ENCODE measurements at places on chromosomes 6 and 20.

GRCh38 chr20:48841196-48841874, 13.5 kb upstream of the PREX1 start:
- no peak for DNase-seq

GRCh38 chr6:53815381-53816119, 20.7 kb downstream of the LRRC1 start:
- no peak for DNase-seq

- DNase-seq, result no peak
Observed at GRCh38 chr6:72709431-72709830, 87.6 kb downstream of the KCNQ5 start.

GRCh38 chr6:17948725-17949124, 38.7 kb downstream of the KIF13A start:
- DNase-seq, result no peak

GRCh38 chr6:22372922-22373321, 76.1 kb upstream of the PRL start:
- no peak for DNase-seq

DNA sequence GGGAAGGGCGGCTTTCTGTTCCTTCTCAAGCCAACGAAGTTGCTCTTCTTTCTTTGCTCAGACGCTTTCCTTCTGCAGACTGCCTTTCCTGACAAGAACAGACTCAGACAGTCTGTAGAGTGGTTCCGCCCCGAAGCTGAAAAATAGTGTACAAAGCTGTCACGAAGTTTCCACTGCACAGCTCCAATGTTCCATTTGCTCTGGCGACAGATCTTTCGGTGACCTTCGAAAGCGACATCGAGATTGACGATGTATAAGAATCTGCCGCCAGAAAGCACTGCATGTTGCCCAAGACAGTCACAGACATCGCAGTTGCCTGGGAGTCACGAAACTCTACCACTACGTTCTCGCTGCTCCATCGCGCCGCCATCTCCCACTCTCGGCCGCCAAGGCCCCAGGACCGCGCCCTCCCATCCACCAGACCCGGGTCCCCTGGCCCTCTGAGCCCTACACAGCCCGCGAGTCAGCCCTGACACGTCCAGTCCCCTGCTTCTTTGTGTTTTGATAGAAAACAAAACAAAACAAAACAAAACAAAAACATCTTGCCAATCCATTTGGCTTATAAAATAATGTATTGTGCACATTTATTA, 42.1 kb upstream of the ZNF184 start:
- no peak for DNase-seq

- DNase-seq, result no peak
Observed at GRCh38 chr6:20911712-20912111, 377.5 kb downstream of the CDKAL1 start.

DNA sequence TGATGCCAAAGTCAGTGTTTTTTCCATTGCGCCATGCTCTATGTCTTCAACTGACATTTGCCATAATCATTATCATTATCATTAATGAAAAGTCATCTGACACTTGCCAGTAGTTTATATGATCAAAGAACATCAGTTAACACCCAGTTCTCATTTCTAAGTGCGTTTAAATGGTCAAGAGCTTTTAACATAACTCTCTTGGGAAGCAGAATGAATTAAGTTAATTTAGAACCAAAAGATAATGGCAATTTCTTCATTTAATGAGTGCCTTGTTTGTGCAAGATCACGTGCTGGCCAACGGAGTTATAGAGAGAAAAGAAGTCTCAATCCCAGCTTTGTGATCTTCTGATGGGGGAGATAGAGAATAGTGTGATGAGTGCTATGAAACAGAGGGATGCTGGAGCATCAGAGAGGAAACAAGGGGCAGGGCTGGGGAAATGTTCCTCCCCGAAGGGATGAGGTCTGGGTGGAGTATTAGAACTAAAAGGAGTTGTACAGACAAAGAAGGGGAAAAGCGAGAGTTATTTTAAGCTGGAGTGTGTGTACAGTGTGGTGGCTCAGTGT, 20.3 kb downstream of the ANKS1A start:
- no peak for DNase-seq

DNA sequence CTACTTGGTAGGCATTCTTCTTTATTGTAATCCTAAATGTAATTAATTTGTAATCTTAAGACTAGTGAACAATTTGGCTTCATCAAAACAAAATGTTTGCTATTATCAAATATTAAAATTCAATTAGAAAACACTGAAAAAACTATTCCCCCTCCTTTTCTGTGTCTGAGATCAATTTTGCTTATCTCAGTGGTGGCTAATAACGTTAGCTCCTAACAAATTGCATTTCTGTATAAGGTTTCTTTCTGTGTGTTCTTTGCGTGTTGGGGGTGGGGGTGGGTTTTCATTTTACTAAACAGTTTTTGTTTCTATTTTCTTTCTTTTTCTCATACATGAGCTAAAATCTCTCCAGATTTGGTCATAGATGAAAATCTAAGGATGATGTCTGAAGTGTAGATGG, 54.0 kb upstream of the EYA4 start:
- DNase-seq, result no peak

DNA sequence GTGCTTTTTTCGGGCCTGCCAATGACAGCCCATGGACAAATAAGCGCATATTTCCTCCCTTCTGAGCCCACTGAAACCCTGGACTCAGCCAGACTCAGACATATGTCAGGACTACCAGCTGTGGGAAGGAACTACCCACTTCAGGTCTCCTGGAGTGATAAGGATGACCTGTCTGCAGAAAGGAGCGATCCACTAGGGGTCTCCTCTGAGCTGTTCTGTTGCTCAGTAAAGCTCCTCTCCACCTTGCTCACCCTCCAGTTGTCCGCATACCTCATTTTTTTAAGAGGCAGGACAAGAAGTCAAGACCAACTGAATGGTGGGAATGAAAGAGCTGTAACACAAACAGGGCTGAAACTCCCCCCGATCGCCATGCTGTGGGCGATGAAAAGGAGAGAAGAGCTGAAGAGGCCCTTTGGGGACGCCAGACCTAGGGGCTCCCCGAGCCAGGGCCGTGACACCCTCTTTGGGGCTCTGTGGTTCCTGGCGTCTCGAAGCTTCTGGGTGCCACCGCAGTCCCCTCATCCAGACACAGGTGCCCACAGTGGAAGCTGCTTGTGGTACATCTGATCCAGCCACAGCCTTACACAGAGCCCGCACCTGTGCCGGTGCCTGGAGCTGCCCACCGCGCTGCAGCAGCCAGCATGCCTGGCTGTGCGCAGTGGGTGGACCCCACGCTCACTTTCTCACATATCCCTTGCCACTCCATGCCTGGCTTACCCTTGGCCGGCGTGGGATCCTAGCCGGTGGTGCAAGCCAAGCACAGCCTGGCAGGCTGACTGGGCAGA, 68.8 kb downstream of the EYS start:
- no peak for DNase-seq

- DNase-seq, result no peak
Observed at GRCh38 chr6:26197636-26197932, 110.4 kb downstream of the HFE start.

- no peak for DNase-seq
Observed at GRCh38 chr6:1622220-1622850, 12.6 kb downstream of the FOXC1 start.

GRCh38 chr20:50356525-50356885, 153.7 kb upstream of the PTPN1 start:
- DNase-seq, result no peak

DNA sequence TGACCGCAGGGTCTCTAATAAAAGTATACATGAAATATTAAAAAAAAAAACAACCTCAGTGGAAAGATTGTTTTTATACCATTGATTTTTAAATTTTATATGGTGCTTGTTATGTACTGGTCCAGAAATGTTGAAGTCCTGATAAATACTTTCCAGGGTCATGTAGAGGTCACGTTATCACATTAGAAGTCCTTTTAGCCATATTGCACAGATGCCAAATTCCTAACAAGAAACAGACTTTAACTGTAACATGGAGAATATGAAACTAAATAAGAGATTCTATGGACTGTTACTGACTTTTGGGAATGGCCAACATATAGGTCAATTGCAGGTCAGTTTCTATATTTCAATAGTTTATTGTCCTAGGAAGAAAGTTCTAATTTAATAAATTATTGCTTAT, 89.0 kb downstream of the ADGRB3 start:
- no peak for DNase-seq

DNA sequence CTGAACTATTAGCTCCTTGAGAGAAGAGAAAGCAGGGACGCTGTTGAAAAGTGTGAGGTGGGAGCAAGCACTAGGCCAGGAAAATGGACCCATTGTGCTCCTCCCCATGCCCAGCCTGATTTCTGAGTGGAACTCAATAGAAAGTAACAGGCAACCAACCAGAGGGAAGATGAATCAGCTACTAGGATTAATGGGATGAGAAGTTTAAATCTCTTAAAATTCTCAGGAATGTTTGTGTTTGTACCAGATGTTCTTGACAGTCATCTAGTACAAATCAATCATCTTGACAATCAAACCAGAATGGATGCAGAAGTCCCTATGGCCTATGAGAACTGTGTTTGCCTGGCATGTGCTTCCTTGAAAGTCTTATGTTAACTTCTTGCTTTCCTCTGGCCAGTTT, 48.9 kb downstream of the HDDC2 start:
- DNase-seq, result no peak

DNA sequence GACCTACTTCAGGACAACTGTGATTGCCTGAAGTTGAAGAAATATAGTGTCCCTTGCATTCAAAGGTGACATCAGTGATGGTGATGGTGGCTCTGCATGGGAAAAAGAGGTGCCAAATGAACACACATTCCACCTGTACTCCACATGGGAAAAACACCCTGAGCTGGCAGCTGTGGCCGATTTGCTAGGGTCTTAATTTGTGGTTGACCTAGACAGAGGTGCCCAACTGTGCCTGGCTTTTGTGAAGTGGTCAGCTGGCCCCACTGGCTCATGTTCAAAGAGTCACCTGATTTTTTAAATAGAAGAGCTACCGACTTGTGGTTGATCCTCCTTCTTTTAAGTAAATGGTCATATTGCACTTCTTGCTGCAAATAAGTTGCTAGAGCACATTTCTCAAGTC, 7.6 kb upstream of the GCNT2 start:
- DNase-seq, result no peak

DNA sequence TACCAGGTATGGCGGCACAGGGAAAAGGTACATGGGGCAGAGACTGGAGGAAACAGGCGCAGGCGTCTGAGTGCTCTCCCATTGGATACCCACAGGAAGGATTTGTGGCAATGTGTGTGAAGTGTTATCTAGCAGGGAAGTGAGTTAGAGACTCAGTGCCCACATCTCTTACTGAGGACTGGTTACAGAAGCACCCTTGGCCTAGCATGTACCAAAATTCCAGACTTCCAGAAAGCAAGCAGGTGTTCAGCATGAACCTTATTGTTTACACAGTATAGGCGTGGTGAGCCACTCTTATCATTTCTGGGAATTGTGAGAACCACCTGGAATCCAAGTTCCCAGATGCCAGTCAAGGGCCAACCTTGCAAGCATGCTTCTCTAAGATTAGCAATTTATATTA, 14.2 kb downstream of the MANBAL start:
- no peak for DNase-seq

GRCh38 chr6:8435845-8436168, 462 bp upstream of the SLC35B3 start:
- no peak for DNase-seq

- DNase-seq, result no peak
Observed at GRCh38 chr6:130377915-130378314, 12.1 kb downstream of the TMEM200A start.

GRCh38 chr6:34095136-34095505, 50.8 kb downstream of the GRM4 start:
- DNase-seq, result no peak

- DNase-seq, result no peak
Observed at GRCh38 chr6:76677017-76677416, 604.6 kb upstream of the IMPG1 start.

GRCh38 chr20:21154692-21155091, 28.8 kb downstream of the KIZ start:
- DNase-seq, result no peak

GRCh38 chr6:95084867-95085266, 492.5 kb upstream of the MANEA start:
- no peak for DNase-seq

DNA sequence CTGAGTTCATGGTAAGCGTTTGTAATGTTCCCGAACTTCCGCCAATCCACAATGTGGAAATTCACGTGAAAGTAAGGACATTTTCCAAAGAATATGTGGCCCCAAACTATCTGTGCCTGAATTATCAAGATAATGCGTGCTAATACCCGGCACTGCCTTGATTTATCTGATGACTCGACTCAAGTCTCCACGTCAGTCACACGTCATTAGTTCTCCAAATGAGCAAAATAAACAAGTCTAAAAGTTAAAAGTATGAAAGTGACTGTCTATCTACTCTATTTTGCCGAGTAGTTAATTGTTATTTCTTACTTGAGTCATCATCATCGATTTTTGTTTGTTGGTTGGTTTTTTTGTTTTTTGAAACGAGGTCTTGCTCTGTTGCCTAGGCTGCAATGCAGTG, 21.7 kb upstream of the FOXC1 start:
- no peak for DNase-seq

DNA sequence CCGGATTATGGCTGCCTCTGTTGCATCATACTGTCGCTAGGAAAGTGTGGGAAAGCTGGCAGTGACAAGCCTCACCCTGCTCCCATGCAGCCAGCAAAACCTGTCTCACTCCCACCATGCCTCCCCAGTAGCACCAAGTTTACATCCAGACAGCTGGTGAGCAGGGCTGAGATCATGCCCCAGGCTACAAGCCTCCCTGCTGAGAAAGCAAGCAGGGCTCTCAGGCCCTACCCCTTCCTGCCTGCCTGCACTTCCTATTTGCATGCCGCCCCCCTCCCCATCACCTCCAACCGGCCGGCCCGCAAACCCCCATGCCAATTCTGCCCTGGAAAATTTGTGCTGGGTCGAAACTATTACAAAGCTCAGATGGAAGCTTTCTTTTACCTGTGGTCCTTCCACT, 408.2 kb upstream of the FKBP1C start:
- DNase-seq, result no peak

DNA sequence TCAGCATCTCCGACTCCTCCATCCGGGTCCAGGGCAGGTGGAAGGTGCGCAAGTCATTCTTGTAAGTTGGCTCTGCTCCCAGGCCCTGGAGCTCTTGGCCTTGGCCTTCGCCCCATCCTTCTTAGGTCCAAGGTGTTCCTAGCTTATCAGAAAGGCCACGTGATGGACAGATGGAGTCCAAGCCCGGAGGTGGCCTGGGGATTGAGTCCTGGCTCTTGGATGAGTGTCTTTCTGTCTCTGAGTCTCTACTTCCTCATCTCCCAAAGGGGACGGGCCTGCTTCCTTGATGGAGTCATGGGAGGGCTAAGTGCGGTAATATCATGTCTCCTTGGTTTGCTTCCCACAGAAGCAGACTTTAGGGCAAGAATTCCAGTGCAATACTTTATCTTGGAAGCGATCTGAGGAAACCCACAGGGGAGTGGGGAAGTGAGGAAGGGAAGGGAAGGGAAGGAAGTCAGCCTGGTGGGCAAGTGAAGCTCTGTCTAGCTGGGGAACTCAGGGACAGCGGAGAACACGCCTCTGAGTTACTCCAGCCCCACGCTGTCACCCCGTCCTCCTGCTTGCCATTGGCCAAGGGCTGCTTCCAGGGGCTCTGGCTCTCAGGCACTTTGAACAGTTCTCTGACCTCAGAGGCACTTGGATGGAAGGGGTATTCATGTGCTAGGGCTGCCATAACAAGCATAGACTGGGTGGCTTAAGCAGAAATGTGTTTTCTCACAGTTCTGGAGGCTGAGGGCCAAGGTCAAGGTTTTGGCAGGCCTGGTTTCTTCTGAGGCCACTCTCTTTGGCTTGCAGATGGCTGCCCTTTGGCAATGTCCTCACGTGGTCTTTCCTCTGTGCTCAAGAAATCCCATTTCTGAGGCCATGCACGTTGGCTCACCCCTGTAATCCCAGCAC, 4.8 kb downstream of the LBP start:
- DNase-seq, result no peak

- no peak for DNase-seq
Observed at GRCh38 chr6:38322138-38322537, 317.6 kb downstream of the BTBD9 start.
